ENCODE measurements at places on chromosomes 16 and 17.

DNA sequence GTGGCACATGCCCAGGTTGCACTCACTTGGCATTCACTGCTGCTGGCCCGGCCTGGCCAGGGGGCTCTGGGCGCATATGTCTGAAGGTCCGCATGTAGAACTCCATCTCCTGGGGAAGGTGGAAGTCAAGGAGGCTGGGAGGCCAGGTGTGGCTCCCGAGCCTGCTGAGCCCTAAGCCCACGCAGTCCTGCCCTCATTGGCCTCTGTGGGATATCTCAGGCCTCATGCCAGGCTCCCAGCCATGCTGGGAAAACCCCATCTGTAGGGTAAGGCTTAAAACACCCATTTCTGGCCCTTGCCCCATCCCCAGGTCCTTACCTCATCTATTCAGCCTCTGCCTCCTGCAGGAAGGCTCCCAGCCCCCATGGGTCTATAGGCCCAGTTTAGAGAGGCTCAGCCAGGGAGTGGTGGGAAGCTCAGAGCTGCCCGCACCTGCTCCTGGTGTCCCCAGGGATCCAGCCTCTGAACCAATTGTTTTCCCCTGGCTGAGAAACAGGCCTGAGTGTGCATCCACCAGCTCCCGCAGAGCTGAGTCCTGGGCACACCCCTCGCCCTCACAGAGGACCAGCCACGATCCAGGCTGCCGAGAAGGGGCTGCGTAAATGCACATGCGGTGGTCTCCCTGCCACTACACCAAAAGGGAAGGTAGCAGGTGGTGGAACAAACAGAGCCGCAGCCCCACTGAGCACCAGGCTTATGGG is 2.3 kb upstream of the TPPP3 start:
- DNase-seq: no peak

DNA sequence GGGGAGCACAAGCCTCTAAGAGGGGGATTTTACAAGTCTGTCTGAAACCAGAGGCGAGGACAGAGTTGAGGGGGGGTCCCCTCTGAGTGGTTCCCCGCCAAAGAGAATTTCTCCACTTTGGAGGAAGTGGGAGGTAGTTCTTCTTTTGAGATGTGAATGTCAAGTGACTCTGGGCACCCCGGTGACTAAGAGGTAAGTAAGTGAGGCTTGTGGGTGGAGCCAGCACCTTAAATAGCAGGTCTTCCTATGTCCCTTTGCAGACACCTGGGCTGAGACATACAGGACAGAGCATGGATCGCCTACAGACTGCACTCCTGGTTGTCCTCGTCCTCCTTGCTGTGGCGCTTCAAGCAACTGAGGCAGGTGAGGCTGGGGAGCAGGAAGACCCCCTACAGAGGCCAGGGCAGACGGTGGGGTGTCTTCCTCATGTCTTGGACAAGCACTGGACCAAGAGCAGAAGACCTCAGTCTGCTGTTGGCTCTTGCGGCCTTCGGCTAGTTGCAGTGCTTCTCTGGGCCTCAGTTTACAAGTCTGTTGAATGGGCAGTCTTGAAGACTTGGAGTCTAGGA is at the start of gene CCL22:
Gene CCL22 (plus strand): TSS at position 257 of the 569 bp plus-strand sequence. CDS start 34 bp downstream, at position 291.
- no peak for DNase-seq

DNA sequence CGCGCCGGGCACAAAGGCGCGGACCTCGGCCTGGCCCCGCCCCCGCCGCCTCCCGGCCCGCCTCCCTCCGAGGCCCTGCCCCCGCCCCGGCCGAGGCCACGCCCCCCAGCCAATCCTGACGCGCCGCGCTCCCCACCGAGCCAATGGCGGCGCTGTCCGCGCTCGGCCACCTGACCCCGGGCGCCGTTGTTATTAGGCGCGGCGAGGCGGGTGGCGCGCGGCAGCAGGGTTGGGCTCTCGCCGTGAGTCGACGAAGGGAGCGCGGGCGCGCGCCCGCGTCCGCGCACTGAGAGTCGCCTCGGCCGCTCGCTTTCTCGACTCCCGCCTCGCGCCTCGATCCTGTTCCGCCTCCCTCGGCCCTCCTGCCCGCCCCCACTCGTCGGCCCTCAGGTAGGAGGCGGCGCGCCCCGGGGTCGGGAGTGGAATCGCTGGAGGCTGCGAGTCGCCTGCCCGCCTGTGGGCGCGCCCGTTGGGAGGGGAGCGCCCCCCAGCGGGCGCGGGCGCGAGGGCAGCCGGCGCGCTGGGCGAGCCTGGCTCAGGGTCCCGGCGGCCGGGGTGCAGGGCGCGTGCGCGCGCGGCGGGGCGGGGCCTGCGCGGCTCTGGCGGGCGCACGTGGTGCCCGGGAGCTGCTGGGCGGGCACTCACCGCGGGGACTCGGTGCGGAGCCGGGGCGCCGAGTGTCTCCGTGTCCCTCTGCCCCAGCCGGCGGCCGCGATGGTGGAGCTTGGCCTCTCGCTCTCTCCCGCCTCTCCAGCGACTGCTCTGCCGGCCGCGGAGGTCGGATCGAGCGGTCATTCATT is 405 bp upstream of the CBLN1 start:
- no peak for DNase-seq

- no peak for DNase-seq
Measured at GRCh38 chr17:8831234-8831849, 32.2 kb upstream of the MFSD6L start.

- DNase-seq: peak; percentile 83
Measured at GRCh38 chr17:13017655-13018459, at the start of gene ELAC2. TSS of gene ELAC2 (minus strand) at chr17:13018027. CDS start at chr17:13017947, 80 bp downstream.

DNA sequence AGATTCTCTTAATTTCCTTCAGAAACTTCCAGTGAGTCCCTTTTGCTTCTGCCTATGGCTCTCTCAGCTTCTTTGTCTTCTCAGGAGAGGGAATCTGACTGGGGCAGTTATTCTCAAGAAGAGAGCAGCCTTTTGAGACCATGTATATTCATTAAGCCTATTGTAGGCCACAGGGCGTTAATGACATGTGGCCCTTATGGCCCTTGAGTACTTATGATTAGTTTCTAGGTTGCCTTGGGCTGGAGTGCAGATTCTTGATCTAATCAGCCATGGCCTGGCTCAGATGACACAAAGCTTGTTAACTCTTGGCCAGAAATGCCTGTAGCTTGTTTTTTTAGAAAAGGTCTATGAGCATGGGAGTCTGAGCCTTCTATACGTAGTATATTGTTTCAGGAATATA is 17.4 kb downstream of the MFSD11 start:
- no peak for DNase-seq

- DNase-seq: no peak
Measured at GRCh38 chr17:14361945-14362508, 61.1 kb downstream of the HS3ST3B1 start.

All from esophagus squamous epithelium (tissue), 5 donors.